ENCODE measurements at places on chromosomes 12 and 14. TPM values are rescaled to one million over a fixed set of nuclear protein-coding genes. Genes with fewer than 3 reads are reported as not detected.

The RERGL gene
- 2.2 TPM for total RNA-seq

The GALNT6 gene
- total RNA-seq, result 34.7 TPM

The KRT72 gene
- total RNA-seq, result not detected

The MPHOSPH9 gene
- 64.6 TPM for total RNA-seq

The FBLN5 gene
- total RNA-seq, result 11.4 TPM

The SERPINA1 gene
- 6.2 TPM for total RNA-seq

The NOVA1 gene
- 94.7 TPM for total RNA-seq

The FGD4 gene
- 30.7 TPM for total RNA-seq

The PLEKHG7 gene
- total RNA-seq, result not detected

The PROX2 gene
- not detected for total RNA-seq

The ADGRD1 gene
- 9.9 TPM for total RNA-seq

The MMP14 gene
- total RNA-seq, result 10.7 TPM

The HIGD1C gene
- total RNA-seq, result not detected

The MSRB3 gene
- total RNA-seq, result 16.4 TPM

The RFX4 gene
- 19.5 TPM for total RNA-seq

The KCNC2 gene
- 98.6 TPM for total RNA-seq
